ENCODE measurements at places on chromosomes 6 and 20.

DNA sequence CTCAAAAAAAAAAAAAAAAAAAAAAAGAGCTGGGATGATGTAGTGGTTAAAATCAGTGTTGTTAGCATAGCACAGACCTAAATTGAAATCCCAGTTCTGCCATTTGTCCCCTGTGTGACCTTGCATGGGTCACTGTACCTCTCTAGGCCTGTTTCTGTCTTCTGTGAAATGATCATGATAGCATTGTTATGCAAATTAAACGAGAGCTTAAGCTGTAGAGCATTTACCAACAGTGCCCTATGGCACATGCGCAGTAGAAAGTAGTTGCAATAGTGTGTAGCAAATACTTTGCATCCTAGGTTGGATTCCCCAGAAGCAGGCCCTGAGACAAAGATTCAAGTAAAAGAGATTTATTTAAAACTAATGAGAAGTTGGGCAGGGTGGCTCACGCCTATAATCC, 7.3 kb downstream of the PSORS1C2 start:
- no peak for DNase-seq

DNA sequence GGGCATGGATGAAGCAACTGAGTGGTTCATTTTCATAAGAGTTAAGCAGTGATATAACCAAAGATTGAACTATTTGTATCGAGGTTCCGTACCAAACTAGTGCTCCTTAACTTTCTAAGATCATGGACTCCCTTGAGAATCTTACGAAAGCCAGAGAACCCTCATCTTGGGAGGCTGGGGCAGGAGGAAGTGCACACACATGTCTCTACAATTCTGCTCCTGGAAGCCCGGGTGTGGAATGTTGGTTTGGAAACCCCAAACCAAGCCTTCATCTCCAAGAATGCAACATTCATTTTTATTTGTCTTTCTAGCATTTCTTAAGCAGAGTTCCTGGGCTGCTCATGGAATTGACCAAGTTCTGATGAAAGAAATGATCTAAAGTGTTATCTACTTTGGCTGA, 250.5 kb upstream of the PRND start:
- DNase-seq, result no peak

DNA sequence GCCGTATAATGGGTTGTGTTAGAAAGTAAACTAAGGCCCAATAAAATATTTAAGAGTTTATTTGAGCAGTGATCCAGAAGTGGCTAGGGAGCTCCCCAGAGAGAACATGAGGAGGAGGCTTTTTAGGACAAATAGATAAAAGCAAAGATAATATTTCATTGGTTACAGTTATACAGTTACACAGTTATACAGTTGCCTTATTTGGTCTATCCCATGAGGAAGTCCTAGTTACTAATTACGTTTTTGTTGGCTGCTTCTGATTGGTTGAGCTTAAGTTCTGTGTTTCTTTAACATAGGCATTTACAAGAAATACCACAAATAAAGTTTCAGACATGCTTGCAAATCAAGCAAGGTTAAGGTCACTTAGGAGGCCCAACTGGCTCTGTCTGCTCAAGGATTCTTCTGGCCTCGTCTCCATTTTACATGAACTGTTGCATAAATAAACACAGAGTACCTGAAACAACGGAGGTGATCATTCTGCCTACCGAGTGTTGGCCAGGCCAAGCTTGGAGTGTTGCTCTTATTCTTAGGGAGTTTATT, 7.0 kb downstream of the UBD start:
- DNase-seq, result no peak

DNA sequence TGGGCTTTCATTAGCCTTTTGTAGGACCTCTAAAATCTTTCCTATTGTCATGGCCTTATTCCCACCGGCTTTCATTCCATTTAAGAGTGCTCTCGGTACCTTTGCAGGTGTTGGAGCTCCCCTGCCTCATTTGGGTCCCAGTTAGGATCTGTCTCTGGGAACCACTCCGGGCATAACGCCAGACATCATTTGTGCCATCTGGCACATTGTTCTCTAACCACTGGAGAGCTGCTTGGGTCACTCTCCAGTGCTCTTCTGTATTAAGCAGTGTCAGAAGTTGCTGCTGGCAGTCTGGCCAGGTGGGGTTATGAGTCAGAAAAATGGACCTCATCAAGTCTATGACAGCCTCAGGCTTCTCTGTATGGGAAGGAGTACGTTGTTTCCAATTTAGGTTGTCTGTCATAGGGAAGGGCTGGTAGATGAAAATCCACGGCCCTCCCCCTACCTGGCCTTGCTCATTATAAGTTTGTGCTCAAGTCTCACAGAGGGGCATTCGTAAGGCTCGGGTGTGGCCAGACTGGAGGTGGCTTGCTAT, 62.9 kb upstream of the MOCS1 start:
- no peak for DNase-seq

DNA sequence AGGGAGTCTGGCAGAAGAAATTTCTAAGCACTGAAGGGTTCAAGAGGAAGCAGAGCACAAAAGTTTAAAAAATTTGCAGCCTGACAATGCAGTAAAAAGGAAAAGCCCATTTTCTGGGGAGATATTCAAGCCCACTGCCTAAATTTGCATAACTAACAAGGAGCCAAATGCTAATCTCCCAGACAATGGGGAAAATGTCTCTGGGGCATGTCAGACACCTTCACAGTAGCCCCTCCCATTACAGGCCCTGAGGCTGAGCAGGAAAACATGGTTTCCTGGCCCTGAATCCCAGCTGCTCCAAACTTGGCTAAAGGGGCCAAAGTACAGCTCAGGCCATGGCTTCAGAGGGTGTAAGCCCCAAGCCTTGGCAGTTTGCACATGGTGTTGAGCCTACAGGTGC, 908.5 kb upstream of the MANEA start:
- DNase-seq, result no peak

DNA sequence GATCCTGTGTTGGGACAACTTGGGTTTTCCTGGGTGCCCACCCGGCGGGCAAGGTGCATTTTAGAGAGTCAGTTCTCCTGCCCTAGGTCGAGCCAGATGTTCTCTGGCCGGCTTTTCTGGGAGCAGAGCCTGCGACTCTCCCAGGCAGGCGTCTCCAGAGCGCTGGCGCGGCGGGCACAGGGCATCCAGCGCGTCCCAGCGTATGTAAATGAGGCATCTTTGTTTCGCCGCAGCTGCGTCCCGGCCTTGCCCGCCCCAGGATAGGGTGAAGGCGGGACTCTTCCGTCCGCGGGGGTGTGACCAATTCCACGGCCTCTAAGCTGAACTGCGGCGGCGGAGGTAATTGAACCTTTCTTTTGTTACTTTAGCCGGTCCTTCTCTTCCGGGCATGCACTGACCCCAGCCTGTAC, 9.1 kb downstream of the GRIK2 start:
- DNase-seq, result no peak

DNA sequence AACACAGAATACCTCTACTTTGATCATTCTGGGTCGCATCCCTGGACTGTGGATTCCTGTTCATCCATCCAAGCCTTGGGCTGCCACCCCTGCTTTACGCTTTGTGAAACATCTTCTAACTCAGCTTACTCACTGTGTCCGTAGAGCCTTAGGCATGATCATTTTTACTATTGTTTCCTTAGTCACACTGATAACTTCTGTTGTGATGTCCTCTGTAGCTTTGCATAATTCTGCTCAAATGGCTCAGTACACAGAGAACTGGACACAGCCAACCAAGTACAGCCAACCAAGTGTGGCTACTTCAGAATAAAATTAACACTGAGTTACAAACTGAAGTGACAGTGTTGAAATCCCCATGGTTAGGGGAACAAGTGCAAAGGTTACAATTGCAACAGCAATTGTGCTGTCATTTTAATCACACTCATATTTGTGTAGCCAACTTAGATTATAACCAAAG, 8.6 kb upstream of the FKBP1A start:
- DNase-seq, result no peak

GRCh38 chr6:12844284-12845223, 128.0 kb downstream of the PHACTR1 start:
- DNase-seq, result no peak

DNA sequence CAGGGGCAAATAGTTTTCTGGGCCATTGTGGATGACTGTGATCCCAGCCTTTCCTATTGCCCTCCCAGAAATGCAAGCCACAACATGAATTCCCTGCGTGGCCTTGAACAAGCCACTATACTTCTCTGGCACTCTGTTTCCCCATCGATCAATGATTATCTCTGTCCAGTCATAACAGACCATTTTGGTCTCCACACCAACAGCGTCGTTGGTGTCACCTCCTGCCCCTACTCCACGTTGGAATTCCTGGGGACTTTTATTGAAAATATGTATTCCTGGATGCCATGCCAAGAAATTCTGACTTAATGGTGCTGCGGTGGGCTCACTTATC, 50.3 kb downstream of the EDN1 start:
- DNase-seq, result no peak
